ENCODE measurements at places on chromosomes 3 and 15.

GRCh38 chr3:11514191-11514821 is 129.4 kb downstream of the VGLL4 start:
- no peak for DNase-seq

DNA sequence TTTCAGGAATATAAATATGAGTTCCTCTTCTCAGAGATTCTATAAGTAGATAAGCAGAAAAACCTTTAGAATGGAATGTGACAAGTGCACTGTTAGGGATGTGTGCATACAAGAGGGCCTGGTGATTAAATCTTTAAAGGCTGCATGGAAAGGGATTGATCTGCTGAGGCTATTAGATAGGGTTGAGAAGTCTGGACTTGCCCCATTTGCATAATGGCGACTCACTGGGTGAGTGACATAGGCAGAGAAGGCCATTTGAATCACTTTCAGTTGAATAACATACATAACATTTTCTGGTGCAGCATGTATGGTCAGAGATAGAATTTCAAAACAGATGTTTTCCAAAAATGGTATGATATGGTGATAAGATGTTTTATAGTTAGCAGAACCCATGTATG is 156.9 kb downstream of the ZNF621 start:
- no peak for DNase-seq

GRCh38 chr3:187737368-187738070 is 7.7 kb downstream of the BCL6 start:
- DNase-seq, result no peak

DNA sequence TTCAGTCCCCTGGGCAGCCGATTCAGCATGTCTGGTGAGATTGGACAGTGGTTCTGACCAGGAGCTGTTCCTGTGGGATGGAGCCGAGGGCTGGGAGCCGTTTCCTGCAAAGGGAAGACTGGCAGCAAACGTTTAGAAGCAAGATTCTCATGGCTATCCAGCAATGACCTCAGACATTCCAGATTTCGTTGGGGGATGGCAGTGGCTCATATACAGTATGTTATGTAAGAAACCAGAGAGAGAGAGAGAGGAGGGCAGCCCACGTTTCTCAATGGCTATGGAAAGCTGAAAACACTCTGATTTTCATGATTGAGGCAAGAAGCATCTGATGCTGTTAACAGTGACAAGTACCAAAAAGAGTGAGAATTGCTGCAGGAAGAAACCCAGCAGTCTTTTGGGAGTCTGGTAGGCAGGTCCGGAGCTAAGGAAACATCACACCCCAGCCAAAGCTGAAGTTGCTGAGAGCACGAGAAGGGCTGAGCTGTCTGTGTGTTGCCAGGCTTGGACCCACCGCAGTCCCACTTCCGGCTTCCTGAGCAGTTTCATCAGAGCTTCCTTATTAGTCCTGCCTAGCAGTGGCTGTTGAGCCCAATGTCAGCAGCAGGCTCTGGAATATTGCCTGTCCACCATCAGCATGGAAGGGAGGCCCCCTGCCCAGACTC is 25.6 kb upstream of the VPS8 start:
- no peak for DNase-seq

Data from right renal cortex interstitium (tissue), 3 donors.